ENCODE measurements at places on chromosomes 16 and 17.

DNA sequence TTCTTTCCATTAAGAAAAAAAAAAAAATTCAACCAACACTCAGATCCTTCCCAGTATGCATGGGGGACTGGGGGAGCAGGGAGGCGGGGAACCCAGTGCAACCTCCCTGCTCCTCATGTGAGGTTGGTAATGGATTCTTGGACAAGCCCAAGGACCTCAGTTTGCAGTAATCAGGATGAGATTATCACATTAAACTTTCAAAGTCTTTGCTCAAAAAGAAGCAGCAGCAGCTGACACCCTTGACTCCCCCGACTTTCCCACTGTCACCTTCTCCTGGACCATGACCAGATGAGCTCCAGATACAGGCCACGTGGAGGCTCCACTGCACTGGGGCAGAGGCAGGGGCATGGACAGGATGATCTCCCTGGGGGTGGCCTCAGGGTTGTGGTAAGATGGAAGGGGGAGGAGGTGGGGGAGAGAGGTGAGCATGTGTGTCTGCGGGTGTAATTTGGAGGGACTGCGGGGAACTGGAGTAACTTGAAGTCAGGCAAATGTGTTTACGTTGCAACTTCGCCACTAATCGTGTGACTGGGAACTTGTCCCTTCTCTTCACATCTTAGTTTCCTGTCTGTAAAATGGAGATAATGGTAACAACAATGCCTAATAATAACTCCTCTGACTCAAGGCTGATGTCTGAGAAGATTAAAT lies 19.8 kb downstream of the ZNF385C start:
- DNase-seq, result no peak

DNA sequence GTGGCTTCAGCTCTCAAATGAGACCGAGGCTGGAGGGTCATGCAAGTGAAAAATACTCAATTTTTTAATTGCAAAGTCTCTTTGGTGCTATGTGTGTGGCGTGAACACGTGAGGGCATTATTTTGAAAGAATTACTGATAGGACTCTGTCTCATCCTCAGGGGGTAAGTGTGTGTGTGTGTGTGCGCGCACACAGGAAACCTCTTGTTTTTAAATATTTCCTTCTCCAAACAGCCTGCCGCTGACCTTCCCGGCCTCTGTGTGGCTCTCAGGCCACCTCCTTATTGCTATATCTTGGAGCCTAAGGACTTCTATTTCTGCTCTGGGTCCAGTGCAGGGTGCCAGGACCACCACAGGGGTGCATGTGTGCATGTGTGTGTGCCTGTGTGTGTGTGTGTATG lies 99.7 kb downstream of the CMIP start:
- no peak for DNase-seq

DNA sequence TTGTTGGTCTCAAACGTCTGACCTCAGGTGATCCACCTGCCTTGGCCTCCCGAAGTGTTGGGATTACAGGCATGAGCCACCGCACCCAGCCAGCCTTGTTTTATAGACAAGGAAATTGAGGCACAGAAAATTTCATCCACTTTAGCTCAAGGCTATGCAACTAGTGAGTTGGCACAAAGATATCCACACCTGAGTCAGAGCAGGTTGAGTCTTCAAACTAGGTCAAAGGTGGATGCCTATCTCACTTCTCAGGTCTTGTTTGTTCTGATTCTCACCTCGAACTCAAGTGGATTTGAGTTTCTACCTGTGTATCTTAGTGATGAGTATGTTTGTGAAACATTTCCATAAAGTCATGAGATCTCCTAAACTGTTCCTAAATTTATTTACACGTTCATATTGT lies 35.6 kb upstream of the GAS7 start:
- DNase-seq, result no peak

DNA sequence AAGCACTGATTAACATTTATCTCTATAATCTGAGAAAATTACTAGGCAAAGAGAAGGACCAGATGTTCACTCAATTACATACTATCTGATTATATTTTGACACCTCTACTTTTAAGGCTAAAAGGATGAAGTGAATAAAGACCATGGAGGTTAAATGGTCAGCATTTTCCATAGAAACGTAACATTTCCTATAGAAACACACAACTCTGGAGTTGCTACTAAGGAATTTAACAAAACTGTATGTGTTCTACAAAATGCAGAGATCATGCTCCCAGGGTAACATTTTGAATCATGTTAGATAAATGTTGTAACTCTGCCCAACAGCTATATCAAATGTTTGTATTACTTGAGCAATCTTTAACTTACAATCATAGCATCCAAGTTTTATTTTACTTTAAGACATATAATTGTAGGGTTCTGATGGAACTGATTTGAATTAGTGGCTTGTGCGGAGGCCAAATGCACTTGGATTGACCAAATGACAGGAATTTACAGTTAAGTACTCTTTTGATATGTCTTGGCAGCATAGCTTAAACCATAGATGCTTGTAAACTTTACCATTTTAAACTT lies 97.7 kb downstream of the RPGRIP1L start:
- no peak for DNase-seq

- DNase-seq, result no peak
These were observed 338.7 kb downstream of the C16orf95 start for GRCh38 chr16:86978445-86979030.

- DNase-seq, result no peak
These were observed 318.9 kb downstream of the SNX29 start for GRCh38 chr16:12295395-12295794.

DNA sequence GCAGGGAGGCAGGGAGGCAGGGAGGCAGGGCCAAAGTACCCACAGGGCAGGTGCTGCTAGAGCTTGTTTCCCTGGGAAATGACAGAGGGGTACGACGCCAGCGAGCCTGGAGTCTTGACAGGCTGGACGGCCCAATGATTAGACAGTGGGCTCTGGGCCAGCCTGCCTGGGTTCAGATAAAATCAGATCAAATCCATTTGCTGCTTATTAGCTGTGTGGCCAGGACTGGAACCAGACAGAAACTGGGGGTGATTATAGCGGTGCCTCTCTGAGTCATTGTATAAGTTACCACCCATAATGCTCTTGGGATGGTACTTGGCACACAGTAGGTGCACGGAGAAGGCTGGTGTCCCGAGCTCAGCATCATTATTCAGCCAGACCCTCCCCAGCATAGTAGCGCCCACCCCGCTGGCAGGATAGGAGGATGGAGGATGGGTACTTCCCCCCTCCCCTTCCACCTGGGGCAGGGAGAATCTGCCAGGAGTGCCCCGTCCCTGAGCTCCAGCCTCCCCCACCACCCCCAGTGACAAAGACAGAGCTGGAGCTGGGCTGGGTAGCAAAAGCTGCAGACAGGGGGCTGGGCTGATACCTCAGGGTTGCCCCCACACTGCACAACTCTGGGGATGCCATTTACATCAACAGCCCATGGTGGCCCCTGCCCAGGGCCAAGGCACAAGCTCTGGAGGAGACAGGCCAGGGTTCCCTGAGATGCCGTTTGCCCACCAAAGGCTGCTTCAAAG lies 77.6 kb upstream of the TNRC6C start:
- no peak for DNase-seq

DNA sequence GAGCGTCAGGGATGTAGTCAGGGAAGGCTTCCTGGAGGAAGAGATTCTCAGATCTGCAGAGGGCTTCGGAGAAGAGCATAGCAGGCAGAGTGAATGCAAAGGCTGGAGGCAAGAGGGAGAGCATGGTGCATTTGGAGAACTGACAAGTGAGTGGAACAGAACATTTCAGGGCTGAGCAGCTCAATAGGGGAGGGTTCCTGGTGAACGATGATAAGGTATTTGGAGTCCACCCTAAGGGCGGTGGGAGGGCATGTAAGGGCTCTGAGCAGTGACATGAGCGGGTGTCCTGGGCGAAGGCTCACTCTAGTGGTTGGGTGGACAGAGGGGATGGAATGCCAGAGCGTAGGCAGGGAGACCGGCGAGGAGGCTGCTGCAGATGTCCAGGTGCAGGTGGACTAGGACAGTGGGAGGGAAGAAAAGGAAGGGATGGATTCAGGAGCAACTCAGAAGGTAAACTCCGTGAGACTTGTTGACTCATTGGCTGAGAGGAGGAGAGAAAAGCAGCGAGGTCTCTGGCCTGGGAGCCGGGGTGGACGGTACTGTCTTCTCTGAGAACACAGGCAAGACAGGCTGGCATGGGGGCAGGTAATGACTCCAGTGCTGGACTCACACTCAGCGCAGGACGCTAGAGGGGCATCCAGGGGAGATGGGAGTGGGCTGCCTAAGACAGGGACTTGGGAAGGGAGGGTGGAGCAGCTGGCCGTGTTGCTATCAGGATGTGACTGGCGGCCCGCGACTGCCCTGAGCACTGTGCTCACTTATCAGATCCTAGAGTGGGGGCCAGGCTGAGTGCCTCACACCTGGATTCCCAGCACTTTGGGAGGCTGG lies 1.4 kb upstream of the PITPNA start:
- no peak for DNase-seq

- no peak for DNase-seq
These were observed 1.6 kb upstream of the SEBOX start for GRCh38 chr17:28366605-28367004.

DNA sequence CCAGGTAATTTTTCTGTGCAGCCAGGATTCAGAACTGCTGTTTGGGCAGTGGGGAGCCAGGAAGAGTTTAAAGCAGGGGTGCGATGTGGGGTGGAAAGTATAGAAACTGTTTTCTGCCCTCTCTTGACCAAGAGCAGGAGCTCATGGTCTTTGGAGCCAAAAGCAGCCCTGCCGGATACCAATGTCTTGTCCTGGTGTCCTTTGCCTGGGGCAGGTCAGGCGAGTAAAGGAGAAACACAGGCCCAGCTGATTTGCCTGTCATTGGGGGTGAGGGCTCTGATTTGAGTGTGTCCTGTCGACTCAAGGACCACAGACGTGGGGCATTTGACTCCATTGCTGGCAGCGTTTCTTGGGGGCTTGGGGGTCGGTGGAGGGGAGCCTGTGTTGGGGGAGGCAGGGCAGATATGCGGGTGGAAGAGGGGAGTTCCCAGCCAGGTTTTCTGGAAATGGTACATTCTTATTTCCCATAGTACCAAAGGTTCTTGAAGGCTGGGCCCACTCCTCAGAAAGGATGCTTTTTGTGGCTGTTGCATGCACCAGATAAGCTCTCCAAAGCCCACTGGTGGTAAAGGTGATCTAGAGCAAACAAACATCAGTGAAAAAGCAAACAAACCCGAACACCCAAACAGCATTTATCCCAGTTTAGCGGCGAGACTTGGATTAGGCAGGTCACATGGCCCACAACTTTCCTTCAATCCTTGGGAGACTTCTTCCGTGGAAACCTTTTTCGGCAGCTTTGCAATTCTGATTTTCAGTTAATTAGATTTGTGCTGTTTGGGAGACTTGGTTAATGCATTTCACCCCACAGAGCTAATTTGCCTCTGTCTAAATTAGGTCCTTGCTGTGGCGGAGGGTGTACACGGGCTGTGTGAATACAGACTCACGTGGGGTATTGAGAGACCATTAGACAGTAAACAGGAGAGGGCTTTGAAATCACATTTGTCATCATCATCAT lies 59.0 kb downstream of the MSI2 start:
- no peak for DNase-seq

DNA sequence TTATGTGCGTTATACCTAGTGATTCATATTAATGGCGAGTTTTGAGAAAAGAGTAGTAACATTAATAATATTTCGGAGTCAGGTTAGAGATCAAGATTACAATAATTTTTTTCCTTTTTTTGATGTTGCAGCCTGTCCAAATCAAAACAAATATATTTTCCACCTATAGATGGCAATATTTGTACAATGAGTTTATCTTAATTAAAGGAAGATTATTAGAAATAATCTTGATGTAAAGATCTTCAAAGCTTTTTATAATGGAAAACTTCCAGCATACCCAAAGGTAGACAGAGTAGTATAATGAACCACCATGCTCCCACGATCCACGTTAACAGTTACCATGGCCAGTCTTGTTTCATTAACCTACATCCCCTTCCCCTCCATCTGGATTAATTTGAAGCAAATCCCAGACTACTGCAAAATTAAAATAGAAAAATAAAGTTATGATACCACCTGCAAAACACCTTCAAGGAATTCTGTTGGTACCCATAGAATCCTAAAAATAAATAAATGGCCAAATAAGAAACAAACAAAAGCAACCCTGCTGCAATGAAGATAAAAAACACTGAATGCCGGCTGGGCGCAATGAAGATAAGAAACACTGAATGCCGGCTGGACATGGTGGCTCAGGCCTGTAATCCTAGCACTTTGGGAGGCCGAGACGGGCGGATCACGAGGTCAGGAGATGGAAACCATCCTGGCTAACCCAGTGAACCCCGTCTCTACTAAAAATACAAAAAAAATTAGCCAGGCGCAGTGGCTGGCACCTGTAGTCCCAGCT lies 46.5 kb upstream of the GINS3 start:
- no peak for DNase-seq

DNA sequence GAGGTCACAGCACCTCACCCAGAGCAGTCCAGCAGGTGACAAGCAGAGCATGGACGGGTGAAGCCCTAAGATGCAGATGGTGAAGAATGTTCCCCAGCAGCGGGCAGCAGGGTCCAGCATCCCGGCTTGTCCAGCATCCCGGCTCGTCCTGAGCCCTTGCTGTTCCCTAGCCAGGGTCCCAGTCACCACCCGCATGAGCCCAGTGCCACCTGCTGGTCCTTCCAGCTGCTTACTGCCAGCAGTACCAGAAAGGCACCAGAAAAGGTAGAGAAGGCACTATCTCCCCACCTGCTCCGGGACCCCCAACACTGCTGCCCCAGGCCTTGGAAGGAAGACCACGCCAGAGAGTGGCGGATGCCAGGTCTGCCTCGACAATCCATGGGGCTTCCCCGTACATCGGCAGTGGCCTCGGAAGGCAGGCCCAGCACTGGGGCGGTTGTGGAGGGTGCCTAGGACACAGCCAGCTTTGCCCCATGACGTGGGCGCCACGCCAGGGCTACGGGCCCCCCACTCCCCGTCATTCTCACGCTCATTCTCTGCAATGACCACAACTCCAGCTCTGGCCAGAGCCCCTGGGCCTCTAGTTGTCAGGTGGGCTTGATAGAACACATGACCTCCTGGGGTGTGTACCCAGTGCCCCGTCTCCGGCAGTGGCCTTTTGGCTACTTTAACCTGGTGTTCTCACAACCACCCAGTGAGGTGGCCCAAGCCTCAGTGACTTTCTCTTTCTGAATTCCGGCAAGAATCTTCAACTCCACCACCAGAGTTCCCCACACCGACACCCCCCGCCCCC lies 1.4 kb downstream of the CENPX start:
- DNase-seq, result no peak

DNA sequence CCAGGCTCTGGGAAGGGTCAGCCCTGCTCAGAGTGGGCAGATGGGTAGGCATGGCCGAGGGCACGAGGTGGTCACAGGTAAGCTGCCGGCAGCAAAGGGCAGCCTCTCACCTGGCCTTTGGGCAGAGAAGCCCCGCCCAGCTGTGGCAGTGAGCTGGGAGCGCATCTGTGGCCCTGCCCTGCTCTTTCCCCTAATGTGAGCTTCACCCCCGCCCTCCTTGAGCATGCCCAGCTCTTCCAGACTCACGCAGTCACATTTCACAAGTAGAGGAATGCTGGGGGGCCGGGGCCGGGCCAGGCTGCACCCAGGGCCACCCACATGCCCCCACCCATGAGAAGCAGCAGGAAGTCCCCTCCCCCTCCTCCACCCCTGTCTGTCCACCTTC lies 40.7 kb upstream of the SLC38A10 start:
- DNase-seq, result no peak

- no peak for DNase-seq
These were observed 1.2 kb downstream of the USP7 start for GRCh38 chr16:8962393-8963009.

Measured in NCI-H1048 (cell line).